ENCODE measurements at places on chromosomes 4 and X.

DNA sequence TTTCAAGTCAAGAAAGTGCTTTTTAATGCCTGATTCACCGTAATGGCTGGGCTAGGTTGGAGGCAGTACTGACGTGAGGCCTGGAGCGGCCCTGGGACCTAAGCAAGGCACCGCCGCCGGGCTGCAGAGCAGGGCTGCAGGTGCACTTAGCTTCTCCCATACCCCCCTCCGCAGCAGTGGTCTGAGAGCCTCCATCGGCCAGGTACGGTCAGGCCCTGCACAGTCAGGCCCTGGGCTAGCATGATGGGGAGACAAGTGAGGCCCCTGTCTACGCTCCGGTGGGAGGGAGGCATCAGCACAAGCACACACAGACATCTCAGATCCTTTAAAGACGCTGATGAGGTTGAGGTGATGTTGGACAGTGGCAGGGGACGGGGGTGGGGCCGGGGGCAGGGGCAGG lies 4.7 kb downstream of the MAEA start:
- DNase-seq: no peak

- no peak for DNase-seq
Measured at GRCh38 chr4:142339053-142339452, 507.0 kb downstream of the INPP4B start.

- no peak for DNase-seq
Measured at GRCh38 chr4:151455212-151455611, 46.2 kb downstream of the FHIP1A start.

GRCh38 chr4:123588631-123589241 lies 192.1 kb downstream of the SPRY1 start:
- DNase-seq: no peak

DNA sequence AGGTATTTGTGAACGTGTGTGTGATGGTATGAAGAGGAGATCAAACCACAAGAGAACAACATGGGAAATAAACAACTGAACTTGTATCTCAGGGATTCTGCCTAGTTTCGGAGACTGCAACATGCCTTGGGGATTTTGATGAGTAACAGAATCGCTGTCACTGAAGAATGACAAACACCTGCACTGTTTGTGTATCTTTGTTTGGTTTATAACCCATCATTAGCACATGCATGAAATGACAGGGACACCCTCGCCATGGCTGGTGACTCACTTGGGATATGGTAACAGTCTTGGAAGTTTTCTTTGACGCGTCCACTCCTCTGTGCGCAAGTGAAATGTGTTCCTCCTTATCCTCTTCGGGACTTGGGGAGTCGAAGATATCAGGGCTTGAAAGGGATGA lies 30.3 kb upstream of the MAP3K15 start:
- DNase-seq: no peak

- DNase-seq: no peak
Measured at GRCh38 chr4:58191109-58191508, 1080.9 kb upstream of the IGFBP7 start.

DNA sequence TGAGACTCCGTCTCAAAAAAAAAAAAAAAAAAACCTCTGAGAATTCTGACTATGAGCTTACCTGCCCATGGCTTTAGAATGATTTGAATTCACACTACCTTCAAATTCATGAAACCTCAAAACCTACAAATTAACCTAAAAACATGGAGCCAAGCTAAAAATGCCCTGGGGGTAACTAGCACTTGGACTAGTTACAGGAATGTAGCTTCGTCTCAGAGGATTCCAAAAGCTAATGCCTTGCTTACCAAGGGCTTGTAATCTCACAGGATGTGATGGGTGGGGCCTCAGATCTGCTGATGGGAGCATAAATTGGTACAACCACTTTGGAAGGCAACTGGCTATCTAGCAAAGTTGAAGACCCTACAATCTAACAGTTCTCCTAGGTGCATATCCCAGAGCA lies 79.4 kb upstream of the SPRY1 start:
- no peak for DNase-seq

GRCh38 chrX:153900831-153901752 lies 3.4 kb upstream of the AVPR2 start:
- DNase-seq: peak; percentile 84

GRCh38 chr4:88775529-88775928 lies 77.9 kb upstream of the NAP1L5 start:
- no peak for DNase-seq

- no peak for DNase-seq
Measured at GRCh38 chr4:77127837-77128621, 29.0 kb upstream of the CCNG2 start.

- no peak for DNase-seq
Measured at GRCh38 chrX:40151211-40152172, 53.7 kb upstream of the BCOR start.

DNA sequence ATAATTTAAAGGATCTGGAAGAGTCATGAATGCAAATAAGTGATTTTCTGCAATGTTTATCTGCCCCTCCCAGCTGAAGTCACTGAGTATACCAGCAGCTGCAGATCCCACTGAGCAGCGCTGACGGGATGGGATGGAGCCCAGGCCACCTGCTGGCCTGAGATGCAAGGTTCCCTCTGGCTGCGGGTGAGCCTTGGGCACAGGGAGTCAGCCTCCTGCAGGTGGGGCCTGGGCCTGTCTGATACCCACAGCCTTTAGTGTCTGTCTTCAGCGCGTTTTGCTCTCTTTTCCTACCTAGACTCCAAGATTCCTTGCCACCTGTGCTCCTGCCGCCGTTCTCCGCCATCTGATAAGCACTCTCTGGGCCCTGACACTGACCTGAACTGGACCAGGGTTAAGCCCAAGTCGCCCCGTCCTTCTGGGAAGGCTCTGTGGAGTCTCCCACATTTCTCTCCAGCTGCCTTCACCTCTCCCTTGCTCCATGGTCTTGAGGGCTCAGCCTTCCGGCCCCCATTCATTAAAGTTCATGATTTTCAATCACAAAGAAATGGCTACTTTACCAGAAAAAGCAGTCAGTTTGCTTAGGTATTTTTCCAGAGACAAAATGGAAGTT lies 223.1 kb upstream of the FAT1 start:
- DNase-seq: peak; percentile 69

- DNase-seq: peak; percentile 23
Measured at GRCh38 chr4:184471881-184472613, 2.3 kb downstream of the IRF2 start.

DNA sequence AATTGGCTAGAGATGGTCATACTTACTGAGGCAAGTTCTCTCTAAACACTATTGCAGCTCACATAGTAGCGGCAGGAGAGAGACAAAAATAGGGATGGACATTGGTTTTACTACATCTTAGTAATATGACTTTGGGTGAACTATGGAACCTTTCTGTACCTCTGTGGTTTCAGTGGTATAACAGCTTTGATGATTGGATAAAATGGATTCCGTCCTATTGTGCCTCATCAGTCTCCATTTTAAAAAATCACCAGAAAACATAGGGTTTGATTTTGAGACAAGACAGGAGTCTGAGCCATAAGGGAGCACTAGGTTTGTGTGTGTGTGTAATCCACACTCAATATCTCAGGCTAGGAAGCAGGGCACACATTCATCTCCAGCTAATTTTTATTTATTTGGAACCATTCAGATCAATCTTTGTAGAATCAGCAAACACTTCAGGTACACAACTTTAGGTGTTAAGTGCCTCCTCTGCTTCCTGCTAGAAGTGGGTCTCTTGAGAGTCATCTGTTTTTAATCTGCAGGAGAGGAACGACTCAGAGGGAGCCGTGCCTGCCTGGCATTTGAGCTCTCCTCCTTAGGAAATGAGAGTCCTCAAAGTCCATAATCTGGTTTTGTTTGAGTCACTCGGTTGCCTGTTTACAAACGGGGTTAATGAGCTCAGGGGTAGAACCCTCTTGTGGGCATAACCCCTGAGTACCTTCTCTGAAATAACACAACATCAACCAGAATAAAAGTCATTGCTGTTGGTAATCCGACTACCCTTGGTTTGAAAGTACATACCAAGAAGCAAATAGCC lies 238.5 kb upstream of the BOD1L1 start:
- DNase-seq: no peak

DNA sequence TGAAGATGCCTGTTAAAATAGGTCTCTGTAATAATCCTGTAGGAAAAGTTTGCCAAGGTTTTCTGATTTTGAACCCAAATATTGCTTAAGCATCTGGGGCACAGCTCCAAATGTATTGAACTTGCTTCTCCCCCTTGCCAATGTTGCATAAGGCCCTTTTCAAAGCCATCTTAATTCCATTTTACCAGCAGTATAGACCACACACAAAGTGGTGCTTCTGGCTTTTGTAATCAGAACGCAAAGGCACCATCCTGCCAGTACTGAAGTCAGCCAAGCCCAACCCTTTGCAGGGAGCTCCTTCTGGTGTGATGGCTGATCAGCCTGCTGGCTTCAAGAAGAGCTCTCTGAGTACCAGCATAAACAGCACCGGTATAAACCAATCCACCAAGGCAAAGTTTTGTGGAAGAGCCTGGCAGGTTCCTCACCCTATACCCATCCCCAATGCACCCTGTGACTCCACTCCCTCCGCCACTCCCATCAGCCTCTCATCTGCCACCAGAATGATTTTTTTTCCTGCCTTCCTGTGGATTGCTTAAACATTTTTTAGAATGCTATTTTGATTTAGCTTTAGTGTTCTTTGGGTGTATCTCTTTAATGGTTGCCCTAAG lies 39.2 kb upstream of the USP9X start:
- DNase-seq: no peak

DNA sequence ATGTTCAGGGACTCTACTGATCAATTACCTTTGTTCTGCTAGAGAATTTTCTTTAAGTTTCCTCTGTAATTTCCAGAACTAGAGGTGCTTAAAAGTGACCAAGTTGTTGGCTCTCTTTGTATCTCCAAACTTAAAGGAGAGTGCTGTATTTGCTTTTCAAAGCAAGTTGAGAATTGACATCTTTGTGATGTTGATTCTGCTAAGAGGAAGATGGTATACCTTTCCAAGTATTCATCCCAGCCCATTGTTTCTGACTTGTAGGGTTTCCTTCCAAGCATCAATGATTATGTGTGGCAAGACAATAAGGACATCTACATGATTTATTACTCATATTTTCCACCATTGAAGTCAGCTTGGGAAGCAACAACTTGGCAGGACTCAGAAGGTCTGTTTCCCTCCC lies 190.6 kb downstream of the GC start:
- DNase-seq: no peak

- no peak for DNase-seq
Measured at GRCh38 chr4:100936661-100937375, 410.5 kb downstream of the PPP3CA start.

DNA sequence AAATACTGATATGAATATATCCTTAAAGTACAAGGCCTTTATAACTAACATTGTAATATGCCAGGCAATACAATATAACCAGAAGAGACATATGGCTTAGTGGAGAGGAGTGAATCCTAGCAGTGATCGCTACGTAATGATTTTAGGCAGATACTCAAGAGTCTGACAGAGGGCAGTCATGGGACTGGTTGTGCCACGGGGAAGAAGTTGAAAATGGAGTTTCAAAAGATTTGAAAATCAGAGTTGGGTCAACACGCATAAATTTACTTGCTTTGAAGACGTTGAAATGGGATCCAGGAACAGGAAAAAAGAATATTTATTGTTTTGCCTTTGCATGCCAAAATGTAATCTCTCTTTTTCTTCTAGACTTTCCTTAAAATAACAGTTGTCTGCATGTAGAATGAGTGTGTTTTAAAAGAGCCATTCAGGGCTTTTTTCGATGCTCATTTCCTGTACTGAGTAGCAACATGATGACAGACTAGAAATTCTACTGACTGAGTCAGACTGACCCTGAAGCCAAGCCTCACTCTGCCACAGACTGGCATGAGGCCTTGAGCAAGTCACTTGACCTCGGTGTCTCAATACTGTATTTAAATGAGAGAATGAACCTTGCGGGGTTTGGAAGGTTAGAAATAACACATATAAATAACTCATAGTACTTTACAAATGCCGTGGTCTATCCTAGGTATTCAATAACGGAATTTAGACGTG lies 8.1 kb upstream of the SMS start:
- peak; percentile 87 for DNase-seq

DNA sequence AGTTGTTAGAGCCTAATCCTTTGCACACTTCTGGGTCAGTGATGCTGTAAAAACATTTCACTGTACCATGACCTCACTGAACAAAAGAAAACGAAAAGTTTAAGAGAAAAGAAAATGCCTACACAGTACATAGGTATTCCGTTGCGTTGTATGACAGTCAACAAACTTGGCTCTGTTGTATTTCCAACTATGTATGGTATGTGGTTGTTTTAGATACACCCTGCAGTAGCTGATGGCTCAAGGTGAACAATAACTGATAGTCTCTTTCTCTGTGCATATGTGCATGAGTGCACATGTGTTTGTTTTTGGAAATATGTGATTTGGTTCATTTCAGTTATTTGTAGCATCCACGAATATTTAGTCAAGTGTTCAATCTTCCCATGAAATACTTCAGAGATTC lies 176.0 kb downstream of the BMPR1B start:
- DNase-seq: peak; percentile 68

- DNase-seq: no peak
Measured at GRCh38 chrX:21741869-21742701, 15.8 kb downstream of the SMPX start.

DNA sequence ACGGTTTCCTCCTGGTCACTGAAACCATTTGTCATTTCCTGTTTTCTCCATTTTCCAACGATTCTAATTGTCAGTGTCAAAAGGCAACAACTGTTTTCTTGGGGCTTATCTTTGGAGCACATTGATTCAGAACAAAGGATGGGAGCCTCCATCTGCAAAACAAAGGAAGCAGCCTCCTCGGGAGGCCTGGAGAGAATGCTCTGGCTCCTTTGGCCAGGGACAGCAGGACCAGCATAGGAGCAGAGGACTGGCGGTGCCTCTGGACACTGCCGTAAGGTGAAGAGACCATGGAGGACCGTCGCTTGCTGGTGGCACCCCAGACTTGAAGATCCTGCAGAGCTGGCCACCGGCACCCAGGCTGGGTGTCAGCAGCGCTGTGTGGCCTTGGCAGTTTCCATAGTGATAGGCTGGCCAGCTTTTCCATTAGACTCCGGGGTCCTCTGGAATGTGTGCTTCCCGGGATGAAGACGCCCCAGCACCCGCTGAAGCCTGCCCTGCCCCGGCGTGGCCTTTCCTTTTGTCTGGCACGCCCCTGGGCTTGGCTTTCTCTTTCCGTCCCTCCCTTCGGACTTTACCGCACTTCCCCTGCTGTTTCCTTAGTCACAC lies 61.1 kb upstream of the MTM1 start:
- no peak for DNase-seq

GRCh38 chrX:100297728-100298127 lies 112.3 kb downstream of the PCDH19 start:
- DNase-seq: peak; percentile 4

DNA sequence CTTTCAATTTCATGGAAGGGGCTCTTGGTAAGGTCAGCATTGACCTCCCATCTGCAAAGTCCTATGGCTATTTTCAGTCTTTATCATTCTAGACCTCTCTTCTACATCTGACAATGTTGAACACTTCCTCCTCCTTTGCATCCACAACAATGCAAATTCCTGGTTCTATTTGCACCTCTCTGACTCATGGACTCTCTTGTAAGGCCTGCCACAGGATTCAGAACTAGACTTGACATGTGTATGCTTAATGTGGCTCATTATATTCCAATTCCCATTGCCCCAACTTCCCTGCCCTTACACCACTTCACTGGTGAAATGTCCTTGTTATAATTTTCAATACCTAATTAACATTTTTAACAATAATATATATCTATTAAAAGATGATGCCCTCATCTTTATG lies 314.3 kb upstream of the FGF13 start:
- peak; percentile 72 for DNase-seq

Measured in epithelial cell of esophagus (primary cell).